ENCODE measurements at places on chromosomes 3 and 15.

DNA sequence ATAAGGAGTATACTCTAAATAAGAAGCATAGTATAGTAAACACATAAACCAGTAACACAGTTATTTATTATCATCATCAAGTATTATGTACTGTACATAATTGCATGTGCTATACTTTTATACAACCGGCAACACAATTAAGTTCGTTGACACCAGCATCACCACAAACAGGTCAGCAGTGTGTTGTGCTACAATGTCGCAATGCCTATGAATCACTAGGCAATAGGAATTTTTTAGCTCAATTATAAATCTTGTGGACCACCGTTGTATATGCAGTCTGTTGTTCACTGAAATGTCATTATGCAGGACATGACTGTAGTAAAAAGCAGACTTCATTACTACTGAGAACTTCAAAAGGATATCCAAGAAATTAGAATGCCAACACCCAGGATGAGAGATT, 177.0 kb downstream of the PDCD6IP start:
- DNase-seq, result no peak

DNA sequence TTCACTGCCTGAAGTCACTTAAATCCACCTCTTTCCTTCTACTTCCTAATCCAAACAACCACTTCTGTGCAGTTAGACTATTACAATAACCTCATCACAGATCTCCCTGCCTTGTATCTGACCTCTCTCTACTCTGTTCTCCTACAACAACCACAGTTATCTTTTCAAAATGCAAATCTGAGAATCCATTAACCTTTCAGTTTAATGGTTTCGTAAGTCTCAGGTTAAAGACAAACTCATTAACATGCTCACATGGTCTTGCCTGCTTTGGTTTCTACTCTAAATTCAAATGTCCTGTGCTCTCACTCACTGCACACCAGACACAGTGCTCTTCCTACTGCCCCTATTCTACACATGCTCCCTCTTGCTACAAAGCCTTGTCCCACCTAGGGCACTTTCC, 406.5 kb upstream of the THBS1 start:
- DNase-seq, result no peak

DNA sequence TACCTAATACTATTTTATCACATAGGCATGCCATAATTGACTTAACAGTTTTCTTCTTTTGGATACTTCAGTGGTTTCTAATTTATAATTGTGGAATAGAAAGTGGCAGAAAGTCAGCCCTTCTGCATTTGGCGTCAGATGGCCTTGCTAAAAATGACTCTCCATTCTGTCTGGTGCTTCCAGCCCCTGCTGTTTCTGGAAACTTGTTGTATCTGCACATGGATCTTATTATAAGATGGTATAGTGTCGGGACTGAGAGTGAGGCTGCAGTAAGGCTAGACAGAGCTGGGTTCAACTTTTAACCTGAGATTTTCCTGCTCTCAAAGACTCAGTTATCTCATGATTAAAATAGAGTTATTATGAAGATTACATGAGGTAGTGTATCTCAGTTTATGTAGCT, 74.8 kb upstream of the WDR72 start:
- DNase-seq, result no peak

DNA sequence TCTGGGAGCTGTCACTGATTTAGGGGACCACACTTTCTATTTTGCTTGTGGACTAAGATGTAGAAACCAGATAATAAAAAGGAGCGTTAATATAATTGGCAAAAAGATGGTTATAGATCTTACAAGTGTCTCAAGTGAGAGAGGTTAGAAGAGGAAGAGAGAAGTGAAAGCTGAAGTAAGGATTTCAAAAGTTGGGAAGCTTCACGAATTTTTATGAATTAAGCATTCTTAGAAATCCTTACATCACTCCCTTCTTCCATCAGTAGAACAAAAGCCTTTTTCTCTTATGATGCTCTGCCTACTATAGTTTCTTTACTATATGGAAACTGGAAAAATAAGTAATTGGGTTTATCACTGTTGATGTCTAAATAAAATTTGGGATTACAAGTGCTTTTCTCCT, 146.5 kb downstream of the FNDC3B start:
- no peak for DNase-seq

- no peak for DNase-seq
These were observed 280.4 kb downstream of the KLF13 start for GRCh38 chr15:31606931-31607497.

- no peak for DNase-seq
These were observed 145.2 kb downstream of the DOCK3 start for GRCh38 chr3:50819882-50820281.

DNA sequence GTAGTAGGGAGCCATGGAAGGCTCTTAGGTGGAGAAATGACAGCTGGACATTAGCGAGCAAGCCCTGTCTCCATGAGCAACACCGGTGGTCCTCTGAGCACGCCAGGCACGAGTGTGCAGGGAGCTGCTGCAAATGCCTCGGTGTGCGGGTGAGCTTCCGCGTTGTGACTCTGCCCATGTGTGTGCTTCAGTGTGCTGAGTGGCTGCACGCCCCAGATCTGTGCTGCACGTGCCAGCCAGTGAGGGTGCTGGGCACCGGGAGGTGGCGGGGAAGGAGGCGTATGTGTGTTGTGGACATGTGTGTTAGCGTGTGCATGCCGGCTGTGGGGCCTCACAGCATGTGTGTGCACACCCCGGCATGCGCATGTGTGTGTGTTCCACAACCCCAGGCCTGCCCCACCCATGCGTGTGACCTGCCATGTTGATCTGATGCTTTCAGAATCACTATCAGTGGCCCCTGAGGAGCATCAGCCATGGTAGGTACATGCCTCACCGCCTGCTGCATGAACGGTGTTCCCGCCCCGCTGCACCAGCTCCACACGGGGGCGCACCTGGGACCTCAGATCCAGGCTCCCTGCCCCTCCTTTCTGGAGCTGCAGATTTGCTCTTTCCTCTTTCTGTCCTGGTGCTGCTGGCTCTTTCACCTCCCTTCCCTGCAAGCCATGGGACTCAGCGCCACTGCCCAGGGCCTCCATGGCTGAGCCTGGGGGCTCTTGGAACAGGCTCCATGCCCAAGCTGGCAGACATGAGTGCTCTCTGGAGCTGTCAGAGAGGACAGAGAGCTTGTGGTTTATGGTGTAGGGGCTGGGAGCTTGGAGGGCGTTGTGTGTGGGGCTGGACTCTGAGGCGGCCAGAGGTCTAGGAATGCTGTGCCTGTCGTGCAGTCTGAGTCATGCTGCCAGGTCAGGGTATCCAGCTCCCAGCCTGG, 169.4 kb downstream of the TBC1D2B start:
- no peak for DNase-seq

DNA sequence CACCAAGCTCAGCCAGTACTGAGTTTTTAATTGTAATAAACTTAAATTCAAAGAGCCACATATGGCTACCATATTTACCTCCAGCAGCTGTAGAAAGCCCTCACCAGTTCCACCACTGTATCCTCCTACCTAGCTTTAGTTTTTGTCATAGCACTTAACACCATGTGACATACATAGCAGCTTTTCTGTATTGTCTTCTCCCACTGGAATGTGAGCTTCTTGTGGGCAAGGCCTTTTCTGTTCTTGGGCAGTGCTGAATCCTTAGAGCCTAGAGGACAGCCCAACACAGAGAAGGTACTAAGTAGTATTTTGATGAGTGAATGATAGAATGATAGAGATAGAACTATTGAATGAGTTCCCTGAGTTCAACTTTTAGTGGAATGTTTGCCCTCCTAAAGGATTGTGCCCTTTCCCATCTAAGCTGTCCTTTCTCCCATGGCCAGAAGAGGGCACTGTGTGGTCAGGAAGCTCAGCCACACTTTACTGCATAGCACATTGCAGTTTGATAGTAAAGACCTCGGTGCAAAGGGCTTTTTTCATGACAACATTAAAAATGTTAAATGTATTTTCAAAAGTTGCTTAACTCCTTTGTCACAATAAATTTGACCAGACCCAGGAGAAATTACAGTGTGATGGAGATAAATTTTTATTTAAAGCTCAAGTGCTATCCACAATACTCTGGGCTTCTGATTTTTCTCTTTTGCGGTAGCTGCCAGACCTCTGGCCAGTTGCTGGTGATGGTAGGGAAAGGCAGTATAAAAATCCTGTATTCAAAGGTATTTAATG, 115.8 kb downstream of the GHSR start:
- no peak for DNase-seq

GRCh38 chr15:60804986-60805949, 326.3 kb upstream of the ICE2 start:
- no peak for DNase-seq

Data from SIG-M5 (cell line).